GM18507 (cell line): ENCODE measurements at places on chromosomes 13 and 19.
A peak's percentile ranks its signal among the peaks of the same experiment; 100 is the strongest.

- no peak for DNase-seq
Observed at GRCh38 chr13:109275852-109276251, 510.5 kb downstream of the IRS2 start.

GRCh38 chr13:113058988-113059850 is 46.4 kb upstream of the F7 start:
- DNase-seq: no peak

GRCh38 chr13:74270018-74270417 is 135.8 kb upstream of the KLF12 start:
- no peak for DNase-seq

GRCh38 chr19:12064590-12065538 is at the start of gene ZNF844:
TSS of gene ZNF844 (plus strand) at chr19:12064731. CDS start at chr19:12064874, 143 bp downstream.
- peak; percentile 67 for DNase-seq

DNA sequence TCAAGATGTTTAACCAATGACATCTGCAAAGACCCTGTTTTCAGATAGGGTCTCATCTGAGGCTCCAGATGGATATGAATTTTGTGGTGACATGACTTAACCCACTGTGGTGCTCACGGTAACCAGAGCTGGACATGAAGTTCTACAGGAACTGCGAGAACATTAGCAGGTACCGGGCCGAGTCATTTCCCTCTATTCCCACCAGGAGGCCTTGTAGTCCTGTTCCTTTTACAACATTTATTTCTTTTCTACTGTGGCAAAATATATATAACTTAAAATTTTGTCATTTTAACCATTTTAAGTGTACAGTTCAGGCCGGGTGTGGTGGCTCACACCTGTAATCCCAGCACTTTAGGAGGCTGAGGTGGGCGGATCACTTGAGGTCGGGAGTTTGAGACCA is 7.6 kb upstream of the TSPAN16 start:
- DNase-seq: no peak

DNA sequence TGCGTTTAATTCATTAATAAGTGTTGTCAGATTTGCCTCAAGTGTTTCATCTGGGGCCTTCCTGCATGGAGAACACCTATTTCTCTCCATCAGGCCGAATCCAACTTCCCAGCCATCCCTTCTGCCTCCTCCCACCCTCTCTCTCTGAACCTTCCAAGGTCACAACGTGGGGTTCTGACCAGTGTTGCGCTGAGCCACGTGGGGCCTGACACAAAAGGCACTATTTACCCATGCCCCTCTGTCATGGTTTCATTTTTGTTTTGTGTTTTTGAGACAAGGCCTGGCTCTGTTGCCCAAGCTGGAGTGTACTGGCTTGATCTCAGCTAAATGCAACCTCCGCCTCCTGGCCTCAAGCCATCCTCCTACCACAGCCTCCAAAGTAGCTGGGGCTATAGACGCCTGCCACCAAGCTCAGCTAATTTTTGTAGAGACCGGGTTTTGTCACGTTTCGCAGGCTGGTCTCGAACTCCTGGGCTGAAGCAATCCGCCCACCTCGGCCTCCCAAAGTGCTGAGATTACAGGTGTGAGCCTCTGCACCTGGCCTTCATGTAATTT is 8.6 kb upstream of the IRGC start:
- DNase-seq: no peak

DNA sequence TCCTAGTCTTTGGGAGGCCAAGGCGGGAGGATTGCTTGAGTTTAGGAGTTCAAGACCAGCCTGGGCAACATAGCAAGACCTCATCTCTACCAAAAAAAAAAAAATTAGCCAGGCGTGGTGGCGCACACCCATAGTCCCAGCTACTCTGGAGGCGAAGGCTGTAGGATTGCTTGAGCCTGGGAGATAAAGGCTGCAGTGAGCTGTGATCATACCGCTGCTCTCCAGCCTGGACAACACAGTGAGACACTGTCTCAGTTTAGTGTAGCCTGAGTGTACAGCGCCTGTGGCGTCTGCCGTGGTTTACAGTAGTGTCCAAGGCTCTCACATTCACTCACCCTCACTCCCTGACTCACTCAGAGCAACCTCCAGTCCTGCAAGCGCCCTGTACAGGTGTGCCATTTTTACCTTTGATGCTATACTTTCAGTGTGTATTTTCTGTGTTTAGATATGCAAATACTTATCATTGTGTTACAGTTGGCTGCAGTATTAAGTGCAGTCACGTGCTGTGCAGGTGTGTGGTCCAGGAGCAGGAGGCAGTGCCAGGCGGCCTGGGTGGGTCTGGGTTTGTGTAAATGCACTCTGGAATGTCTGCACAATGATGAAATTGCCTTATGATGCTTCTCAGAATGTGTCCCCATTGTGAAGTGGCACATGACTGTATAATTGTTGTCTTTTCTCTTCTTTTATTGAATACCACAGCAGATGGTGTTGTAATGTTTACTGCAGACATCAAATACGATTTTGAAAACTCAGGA is 36.1 kb upstream of the DCUN1D2 start:
- no peak for DNase-seq

DNA sequence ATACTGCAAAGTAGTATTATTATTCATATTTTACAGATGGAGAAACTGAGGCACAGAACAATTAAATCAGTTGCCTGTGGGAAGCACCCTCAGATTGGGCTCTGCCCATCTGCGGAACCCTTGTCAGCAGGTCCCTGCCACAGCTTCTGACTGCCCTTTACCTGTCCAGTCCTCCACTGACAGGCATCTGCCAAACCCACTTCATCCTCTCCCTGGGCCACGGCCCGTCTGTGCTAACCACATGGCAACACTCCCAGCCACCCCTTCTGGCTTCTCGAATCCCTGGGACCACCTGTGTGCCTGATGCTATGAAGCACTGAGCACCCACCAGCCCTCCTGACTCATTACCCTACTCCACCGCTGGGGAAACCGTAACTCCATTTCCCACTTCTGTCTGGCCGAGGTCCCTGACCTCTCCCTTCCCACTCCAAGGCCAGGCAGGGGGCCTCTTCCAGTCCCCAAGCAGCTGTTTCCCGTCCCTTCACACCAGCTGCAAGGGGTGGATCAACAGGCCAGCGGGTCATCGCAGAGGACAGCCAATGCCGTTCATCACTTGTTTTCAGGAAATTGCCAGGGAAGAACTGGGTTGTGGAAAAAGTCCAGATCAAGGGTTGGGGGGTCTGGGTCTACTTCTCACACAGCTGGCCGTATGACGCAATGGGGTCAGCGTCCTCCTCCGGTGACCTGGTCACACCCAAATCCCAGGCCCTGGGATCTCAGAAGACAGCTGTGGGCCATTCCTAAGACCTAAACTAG is 2.5 kb downstream of the KANK3 start:
- no peak for DNase-seq

- DNase-seq: no peak
Observed at GRCh38 chr19:10430505-10431253, 10.3 kb downstream of the PDE4A start.

DNA sequence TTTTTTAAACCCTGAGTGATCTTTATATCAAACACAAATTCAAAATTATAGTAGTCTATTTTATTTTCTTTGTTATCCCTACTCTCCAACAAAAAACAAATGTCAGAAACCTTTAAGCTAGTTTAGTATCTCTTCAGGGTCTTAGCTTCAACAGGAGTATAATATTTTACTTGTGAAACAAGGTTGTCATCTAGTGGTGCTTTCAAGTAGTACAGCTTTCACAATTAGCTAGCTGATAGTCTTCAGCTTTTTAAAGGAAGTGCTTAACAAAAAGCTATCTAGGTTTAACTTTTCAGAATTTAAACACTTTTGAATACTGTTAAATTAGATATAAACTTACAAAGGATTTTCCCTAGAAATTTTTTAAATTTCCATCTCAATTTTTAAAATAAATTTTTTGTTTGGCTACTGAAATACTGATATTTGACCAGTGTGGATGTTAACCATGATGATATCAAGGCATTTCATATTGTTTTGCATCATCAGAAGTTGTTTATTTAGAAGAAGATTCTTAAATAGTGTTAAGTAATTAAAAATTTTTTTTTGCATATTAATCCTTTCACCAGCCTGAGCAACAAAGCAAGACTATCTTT is 34.2 kb downstream of the TDRD3 start:
- no peak for DNase-seq

DNA sequence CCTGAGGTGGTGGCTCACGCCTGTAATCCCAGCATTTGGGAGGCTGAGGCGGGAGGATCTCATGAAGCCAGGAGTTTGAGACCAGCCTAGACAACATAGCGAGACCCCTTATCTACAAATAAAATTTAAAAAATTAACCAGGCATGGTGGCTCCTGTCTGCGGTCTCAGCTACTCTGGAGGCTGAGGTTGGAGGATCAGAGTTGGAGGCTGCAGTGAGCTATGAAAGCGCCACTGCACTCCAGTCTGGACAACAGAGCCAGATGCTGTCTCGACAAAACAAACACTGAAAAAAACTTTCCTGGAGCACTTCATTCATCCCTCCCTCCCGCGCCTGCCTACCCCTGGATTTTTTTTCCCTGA is 665 bp upstream of the ATG4D start:
- no peak for DNase-seq

DNA sequence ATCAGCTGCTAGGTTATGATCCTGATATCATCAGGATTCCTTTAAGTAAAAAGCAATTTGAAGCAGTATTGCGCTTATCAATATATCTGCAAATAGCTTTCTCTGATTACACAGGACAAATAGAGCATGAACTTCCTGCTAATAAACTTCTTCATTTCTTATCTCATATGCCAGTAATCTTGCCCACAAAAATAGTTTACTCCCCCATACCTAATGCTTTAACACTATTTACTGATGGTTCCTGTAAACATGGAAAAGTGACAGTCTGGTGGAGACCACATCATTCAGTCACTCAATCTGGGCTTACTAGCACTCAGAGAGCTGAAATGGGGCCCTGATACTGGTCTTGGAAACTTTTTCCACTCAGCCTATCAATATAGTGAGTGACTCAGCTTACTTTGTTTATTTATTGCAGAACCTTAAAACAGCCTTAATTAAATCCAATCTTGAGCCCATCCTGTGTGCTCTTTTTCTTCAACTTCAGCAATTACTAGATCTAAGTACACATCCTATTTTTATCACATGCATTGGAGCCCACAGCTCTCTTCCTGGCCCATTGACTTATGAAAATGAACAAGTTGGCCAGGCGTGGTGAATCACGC is 1464.3 kb downstream of the UQCRFS1 start:
- no peak for DNase-seq

DNA sequence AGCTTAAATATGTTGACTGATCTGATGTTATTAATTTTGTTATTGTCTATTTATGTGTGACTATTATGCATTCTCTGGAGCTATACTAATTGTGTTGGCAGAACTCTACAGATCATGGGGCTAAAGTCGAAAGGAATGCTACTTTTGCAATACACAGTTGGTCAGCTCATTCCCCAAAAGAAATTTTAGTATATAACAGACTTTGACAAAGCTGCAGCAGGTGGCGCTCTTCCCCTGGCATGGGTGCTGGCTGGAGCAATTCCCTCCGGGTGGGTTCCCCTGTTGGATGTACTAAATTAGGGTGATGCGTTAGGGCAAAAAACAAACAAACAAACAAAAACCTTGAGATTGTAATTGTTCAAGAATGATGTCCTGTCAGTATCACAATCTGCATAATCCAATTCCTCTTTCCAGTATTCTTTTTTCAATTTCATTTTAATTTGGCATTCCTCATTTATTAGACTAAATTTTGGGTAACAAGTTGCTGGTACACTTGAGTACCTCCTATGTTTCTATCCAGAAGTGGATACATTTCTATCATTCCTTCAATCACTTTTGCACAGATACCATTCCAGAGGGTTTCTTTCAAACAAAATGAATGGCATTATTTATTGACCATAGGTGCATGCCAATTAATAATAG is 322.8 kb upstream of the EDNRB start:
- no peak for DNase-seq

DNA sequence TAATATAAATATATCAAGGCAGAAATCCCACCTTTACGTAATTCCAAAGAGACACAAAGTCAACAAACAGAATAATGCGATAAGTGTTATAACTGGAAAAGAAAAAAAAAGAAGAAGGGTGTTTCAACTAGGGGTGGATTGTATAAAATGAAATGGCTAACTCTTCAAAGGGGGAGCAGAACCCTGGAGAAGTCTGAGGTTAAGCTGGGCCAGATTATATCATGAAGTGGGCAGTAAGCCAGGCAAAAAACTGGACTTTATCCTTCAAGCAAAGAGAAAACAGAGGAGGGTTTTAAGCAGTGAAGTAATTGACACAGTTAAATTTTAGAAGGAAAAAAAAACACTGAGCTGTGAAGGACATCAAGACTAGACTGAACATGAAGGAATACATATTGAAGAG is 41.9 kb downstream of the TBC1D4 start:
- DNase-seq: no peak

DNA sequence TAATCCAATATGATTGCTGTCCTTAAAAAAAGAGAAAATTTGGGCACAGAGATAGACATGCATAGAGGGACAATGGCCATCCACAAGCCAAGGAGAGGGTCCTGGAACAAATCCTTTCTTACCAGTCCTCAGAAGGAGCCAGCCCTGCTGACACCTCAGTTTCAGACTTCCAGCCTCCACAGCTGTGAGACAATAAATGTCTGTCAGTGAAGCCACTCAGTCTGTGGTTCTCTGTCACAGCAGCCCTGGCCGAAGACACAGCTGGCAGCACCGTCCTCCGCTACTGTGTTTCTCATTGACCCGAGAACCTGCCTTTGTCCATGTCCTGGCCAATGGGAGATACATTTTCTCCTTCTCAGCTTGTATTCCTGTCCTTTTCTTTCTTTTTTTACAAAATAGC is 207.9 kb downstream of the TM9SF2 start:
- DNase-seq: no peak

DNA sequence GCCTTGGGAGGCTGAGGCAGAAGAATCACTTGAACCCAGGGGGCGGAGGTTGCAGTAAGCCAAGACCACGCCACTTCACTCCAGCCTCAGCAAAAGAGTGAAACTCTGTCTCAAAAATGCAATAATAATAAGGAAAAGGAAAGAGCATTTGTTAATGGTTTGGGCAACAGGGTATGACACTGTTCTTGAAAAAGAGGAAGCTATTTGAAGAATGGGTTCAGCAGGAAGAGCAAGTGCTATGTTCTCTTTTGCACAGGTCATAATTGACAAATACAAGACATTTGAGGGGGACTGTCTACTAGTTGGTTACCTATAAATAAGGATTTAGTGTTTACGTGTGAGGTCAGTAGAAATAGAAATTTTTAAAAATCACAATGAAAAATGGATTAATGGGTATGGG is 218.3 kb downstream of the DCT start:
- no peak for DNase-seq

GRCh38 chr13:50611117-50611781 is 232.2 kb downstream of the DLEU7 start:
- no peak for DNase-seq

DNA sequence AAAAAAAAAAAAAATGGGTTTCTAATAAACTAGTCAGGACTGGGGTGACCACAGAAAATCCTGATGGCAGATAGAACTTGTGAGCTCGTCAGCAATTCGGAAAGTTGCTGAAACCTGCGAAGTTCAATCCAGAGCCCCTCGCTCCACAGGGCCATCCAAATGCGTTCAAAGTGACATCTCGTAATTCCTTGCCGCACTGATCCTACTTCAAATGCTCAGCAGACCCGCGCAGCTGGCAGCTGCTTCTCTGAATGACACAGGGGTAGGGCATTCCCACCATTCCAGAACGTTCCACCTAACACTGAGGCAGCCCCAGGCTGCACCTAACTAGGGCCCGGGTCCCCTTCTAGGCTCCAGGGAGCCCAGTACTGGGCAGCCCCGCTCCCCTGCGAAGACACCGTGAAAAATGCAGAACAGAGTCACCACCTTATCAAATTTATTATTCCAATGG is 4.8 kb upstream of the DAPK3 start:
- no peak for DNase-seq

GRCh38 chr13:31930901-31931522 is 100.6 kb upstream of the FRY start:
- peak; percentile 57 for DNase-seq
